ENCODE measurements at places on chromosomes 5 and 9.

DNA sequence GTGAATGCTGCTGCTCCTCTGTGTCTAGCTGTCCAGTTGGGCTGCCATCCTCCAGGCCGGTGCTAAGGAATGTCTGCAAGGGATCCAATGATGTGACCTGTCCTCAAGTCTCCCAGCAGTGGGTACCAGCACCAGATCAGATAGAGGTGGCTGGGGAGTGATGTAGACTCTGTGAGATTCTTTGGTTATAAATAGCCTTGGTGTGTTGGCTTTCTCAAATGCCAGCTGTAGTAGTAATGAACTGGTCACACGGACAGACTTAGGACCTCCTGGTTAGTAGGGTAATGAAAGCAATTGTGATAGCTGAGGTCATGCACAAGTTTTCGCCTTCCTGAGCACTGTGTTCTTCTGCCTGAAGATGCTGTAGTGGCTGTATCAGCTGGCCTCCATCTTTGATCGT, 29.9 kb upstream of the RANBP6 start:
- no peak for DNase-seq

DNA sequence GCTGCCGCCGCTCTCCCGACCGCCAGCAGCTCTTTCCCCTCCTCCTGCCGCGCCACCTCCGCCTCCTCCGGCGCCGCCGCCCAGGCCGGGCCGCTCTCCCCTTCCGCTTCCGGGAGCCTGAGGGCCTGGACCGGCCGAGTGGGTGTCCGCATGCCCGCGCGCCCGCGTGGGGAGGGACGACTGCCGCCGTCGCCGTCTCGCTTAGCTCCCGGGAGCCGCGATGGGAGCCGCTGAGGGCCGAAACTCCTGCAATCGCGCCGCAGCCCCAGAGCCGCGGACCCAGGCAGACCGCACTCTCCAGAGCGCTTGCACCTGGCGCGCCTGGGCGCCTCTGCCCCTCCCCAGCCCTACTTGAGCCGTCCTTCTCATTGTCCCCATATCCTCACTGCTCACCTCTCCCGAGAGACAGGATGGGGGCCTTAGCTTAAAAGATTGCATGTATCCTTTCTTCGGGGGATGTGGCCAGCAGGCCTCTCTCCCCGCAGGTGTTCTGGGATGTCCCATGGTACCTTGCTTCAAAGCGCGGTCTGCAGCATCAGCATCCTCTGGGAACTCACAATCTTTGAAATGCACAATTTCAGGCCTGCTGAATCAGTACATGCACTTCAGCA, at the start of gene ZDHHC21:
Gene ZDHHC21 (minus strand): TSS at position 182 of the 611 bp plus-strand sequence. CDS start 19,092 bp downstream, outside the sequence.
- DNase-seq, result peak; percentile 73

- no peak for DNase-seq
Measured at GRCh38 chr9:100485196-100485595, 12.2 kb downstream of the TMEFF1 start.

DNA sequence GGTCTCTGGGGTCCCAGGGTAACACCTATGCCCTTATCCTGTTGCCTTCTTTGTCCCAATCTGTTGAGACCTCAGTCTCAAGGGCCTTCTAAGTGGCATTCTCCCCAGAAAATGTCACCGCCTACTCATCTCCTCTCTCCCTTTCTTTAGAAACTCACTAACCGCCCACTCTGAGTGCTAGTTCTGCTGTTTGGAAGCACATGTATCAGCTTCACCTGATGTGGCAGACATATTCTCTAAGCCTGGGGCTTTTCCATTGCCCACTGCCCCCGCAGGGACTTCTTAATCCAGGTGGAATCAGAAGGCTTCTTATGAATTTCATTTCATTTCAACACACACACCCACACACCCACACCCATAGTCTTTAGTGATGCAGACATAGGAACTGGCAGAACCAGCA, 165.1 kb downstream of the ASTN2 start:
- no peak for DNase-seq

- no peak for DNase-seq
Measured at GRCh38 chr5:58615972-58616371, 33.1 kb downstream of the RAB3C start.

DNA sequence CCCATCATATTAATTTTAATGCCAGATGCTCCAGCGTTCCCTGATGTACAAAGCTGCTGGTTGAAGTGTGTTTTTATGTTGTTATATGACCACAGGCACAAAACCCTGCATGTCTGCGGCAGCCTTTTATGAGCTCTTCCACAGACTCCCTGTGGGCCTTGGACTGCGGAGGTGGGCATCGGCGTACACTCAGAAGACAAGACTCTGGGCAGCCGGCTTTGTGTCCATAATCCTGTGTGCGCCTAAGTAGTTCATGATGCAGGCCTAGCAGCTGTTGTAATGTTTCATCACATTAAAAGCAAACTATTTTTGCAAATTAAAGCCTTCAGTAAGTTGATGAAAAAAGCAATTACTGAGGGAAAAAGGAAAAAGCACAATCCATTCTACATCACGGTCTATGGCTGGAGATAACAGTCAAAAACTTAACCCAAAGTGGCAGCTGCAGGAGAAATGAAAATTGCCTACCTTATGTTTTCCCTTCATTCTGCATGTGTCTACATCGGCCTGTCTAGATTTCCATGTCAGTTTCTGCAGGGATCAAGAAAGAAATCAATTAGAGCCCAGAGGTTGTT, 78.8 kb downstream of the SEMA6A start:
- DNase-seq, result no peak

DNA sequence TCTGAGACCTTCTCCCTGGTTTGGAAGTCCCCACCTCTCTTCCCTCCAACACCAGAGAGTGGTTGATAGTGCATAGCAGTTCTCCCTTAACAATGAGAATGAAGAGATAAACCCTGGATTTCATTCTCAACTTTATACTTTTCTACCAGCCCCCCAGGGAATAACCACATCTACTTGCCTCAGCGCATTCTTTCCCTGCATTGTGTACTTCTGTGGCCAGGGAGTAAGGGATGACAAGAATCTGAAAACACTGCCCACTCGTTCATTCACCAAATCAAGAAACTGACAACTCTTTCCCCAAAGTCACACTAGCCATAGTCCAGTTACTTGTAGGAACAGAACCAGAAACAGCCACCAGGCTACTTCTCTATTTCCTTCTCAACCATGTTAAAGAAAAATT, 46.0 kb upstream of the SPIN1 start:
- no peak for DNase-seq

- no peak for DNase-seq
Measured at GRCh38 chr5:168802337-168802736, 223.2 kb upstream of the PANK3 start.

DNA sequence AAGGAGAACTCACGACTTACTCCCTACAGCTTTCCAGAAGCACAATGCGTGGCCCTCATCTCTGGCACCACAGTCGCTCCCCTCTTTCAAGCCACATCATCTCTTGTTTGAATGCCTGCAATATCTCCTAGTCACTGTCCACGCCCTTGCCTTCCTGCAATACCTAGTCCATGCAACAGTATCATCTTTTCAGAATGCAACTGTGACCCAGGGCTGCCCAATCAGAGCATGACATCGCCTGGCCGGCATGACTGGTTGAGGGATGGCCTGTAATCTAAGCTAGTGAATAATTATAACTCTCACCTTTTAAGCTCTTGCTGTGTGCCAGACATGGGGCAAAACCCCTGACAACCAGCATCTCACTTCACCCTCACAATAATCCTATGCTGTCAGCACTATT, 52.5 kb upstream of the CPEB4 start:
- DNase-seq, result no peak

- no peak for DNase-seq
Measured at GRCh38 chr9:13911473-13911872, 402.5 kb downstream of the NFIB start.

GRCh38 chr9:76684213-76684612, 80.0 kb upstream of the PCA3 start:
- DNase-seq, result no peak

- peak; percentile 27 for DNase-seq
Measured at GRCh38 chr5:21919414-21920022, 933.6 kb downstream of the CDH12 start.

- no peak for DNase-seq
Measured at GRCh38 chr9:93336720-93337119, 114.8 kb upstream of the FAM120A start.

GRCh38 chr5:178292826-178293205, 60.2 kb upstream of the PHYKPL start:
- DNase-seq, result no peak

DNA sequence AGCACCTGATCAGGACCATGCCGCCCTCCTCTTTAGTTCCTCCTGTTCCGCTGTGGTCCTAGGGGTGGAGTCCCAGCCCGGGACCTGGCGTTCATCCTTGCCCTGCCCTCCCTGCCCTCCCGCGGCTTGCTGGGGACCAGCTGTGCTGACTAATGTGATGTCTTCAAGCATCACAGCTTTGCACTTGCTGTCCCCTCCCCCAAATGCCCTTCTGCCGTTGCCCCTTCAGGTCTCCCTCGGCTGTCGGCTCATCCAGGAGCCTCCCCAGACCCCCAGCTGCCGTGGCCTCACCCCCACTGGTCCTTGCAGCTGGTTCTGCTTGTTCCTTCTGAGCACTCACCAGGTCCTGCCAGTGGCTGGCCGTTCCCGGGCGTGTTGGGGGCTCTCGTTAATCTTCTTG, 19.9 kb downstream of the RXRA start:
- DNase-seq, result no peak

DNA sequence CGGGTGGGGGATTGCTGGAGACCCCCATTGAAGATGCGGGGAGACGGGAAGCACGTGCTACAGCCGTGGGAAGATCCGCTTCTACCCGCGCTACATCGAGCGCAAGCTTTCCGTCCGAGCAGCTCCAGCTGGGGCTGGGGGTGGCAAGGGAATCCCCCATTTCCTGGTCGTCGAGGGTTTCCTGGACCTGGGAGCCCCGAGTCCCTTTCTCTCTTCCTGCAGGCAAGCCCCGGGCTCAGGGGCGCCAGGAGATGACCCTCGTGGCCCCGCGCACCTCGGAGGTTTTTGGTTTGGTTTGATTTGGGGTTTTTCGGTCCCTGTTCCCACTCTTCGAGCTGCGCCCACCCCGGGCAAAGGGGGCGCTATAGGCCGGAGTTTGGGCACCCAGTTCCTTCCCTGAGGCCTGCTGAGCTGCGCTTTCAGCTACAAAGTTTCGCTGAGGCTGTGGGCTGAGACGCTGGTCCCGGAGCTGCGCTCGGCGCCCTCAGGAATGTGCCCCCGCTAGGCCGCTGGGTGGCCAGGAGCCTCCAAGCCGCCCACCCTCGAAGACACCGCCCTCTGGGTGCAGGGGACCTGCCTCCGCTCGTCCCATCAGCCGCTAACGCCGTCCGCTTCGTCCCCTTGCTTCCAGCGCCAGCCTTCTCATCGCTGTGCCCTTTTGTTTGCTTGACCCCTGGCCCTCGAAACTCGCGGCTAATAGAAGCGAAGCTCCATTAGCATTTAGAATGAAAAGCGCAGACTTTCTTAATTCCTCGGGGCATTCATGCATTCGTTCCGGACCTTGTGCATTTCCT, 2.9 kb downstream of the NR4A3 start:
- DNase-seq, result peak; percentile 67

GRCh38 chr5:153516504-153517240, 26.2 kb downstream of the GRIA1 start:
- no peak for DNase-seq

- DNase-seq, result peak; percentile 64
Measured at GRCh38 chr9:122346478-122347347, 24.1 kb upstream of the PTGS1 start.

DNA sequence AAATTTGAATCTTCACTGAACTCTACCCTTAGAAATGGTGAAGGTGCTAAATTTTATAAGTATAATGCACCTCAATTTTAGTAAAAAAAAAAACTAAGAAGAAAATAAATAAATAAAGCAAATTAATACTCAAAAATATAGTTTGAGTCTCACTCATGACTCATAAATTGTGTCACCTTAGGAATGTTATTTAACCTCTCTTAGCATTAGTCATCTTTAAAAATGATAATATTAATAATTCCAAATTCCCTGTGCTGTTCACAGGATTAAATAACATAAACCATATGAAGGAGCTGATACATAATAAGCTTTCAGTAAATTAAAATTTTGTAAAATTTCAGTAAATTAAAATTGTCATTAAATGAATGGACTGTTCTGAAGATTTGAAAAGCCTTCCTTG, 339.8 kb upstream of the RGMB start:
- no peak for DNase-seq

GRCh38 chr9:76232861-76233489, 161.3 kb downstream of the RFK start:
- DNase-seq, result no peak

DNA sequence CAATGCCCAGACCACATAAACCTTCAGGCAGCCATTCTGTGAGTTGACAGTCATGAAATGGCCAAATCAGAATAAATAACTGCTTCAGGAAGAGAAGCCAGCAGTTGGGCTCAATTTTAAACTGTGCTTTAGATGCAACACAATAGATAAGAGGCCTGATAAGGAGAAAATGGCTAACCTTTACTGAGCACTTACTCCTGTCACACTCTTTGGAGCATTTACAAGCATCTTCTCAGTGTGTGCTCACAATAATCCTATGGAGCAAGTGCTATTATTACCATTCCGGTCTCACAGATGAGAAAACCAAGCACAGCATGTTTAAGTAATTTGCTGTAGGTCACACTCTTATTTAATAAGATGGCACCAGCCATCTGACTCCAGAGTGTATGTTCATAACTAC, 11.5 kb upstream of the SH3RF2 start:
- no peak for DNase-seq

DNA sequence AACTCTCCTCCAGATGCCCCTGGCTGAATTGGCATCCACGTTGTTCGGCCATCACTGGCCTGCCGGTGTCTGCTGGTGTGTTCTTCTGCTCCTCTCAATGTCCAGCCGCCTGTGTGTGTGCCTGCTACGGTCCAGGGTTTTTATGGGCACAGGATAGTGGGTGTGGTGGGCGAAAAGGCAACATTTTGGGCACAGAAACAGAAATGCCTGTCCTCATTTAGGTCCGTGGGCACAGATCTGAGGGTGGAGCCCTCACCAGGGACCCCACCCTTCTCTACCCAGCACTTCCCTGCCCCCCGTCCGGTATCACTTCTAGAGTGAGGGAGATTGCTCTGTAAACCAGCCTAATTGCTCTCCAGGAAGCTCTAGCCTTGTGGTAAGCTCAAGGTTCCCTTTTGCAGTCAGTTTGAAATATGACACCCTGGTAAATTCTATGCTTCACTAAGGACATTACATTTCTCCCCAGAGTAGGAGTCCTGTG, 410.1 kb downstream of the MAT2B start:
- peak; percentile 3 for DNase-seq

- no peak for DNase-seq
Measured at GRCh38 chr5:139852696-139853095, 57.1 kb downstream of the PSD2 start.

DNA sequence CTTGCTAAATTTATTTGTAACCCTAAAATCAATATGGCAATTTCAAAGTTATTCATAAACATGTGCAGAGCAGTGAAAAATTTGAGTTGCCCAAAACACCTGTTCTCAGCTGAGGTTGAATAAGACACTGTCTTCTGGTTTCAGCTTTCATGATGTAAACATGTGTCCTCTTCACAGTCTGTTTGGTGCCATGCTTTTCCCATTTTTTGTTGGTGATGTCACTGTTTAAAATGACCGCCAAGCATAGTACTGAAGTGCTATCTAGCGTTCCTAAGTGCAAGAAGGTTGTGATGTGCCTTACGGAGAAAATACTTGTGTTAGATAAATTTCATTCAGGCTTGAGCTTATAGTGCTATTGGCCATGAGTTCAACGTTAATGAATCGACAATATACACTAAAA, 580.8 kb downstream of the ACTL7B start:
- DNase-seq, result no peak

All from nephron progenitor cell (in vitro differentiated cells).